ENCODE measurements at places on chromosomes 3 and 15.

GRCh38 chr3:131501949-131502348 lies 822 bp downstream of the MRPL3 start:
- peak; percentile 2 for DNase-seq

GRCh38 chr15:92937901-92938300 lies 37.8 kb downstream of the CHD2 start:
- no peak for DNase-seq

DNA sequence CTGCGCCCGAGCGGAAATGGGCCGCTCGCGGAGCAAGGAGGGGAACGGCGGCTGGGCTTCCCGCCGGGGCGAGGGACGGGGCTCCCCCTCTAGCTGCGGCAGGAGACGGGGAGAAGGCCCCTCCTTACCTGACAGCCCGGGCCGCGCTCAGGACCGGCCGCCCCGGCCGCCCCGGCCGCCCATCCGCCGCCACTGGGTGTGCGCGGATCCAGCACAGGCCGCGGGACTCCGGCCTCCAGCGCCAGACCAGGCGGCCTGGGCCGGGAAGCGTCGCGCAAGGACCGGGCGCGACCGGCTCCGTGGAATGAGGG lies 296 bp downstream of the TPRA1 start:
- DNase-seq, result no peak

DNA sequence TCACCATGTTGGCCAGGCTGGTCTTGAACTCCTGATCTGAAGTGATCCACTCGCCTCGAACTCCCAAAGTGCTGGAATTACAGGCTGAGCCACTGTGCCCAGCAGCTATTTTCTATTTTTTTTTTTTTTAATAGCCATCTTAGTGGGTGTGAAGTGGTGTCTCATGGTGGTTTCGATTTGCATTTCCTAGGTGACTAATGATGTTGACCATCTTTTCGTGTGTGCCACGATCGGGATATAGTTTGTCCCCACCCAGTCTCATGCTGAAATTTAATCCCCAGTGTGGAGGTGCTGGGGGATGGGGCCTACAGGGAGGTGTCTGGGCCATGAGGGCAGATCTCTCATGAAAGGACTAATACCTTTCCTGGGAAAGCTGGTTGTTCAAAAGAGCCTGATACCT lies 41.8 kb upstream of the MUC13 start:
- DNase-seq, result no peak

Measured in T47D (cell line).